T-helper 1 cell (primary cell): ENCODE measurements at places on chromosomes 2 and 18.

DNA sequence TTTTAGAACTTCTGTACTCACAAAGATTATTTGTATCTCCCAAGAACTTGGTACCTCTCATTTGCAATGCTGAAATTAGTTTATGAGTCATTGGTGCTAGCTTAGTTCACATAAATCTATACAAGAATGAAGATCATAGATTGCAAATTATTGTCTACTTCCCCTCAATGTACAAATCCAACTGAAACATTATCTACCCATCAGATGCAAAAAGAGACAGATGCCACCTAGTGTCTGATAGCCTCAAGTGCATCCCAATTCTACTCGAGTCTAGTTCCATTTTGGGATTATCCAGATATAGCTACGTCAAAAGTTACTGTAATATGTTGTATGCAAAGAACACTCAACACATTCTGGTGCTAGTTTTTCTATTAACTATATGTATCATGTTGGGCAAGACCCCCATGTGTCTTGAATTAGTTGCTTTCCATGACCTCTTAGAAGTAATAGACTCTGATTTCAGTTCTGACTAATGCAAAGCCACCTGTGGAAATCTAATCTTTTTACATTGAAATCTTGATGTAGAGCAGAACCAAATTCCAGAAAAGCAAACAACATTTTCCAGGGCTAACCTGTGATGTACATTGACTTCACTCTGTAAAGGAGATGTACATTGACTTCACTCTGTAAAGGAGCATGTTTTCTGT lies 210.0 kb downstream of the RBM43 start:
- peak; percentile 3 for DNase-seq

- no peak for DNase-seq
These were observed 47.6 kb upstream of the FAM124B start for GRCh38 chr2:224449212-224450147.

DNA sequence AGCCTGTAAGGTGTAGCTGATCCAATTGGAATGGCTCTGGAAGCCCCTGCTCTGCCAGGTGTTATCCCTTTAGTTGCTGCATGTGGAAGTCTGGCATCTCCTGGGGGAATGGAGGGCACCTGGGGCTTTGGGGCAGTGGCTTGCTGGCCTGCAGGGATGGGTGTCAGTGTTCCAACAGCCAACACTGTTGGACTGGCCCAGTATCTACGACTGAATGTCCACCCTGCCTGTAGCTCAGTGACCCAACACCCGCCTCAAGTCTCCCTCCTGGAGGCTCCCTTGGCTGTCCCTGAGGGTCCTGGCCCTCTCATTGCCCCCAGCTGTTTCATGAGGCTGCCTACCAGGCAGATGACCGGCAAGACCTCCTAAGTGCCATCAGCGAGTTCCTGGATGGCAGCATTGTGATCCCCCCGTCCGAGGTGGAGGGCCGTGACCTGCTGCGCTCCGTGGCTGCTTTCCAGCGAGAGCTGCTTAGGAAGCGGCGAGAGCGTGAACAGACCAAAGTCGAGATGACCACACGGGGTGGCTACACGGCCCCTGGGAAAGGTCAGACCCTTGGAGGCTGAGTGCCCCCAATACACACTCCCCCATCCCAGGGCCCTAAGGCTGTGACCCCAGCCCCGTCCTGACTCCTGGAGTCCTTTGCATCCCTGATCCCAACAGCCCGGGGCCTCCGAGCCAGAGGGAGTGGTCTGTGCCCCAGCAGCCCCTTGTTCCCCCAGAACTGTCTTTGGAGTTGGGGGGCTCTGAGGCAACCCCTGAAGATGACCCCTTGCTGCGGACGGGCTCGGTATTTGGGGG lies 7.7 kb downstream of the SLC4A3 start:
- no peak for DNase-seq

DNA sequence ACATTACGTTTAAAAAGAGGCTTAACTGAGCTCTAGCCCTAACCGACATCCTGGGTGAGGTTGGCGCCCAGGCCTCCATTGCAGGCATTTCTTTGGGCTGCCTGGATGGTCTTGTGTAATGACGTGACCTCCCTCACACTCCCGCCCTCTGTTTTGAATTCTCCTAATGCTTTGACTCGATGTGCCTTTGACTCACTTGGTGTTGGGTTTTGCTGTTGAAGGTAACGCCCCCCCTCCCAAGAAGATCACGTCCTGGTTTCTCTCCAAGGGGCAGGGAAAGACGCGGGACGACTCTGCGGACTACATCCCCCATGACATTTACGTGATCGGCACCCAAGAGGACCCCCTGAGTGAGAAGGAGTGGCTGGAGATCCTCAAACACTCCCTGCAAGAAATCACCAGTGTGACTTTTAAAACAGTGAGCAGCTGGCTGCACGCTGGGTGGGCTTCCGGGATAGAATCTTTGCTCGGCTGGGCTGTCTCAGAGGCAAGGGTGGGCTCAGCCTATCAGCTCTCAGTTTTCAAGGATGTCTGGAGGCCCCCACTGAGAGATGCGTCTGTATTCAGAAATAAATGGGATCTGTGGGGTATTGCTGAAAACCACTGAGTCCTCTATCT lies 87.9 kb upstream of the ATG16L1 start:
- DNase-seq, result no peak

- DNase-seq, result no peak
These were observed 111.1 kb downstream of the CYP26B1 start for GRCh38 chr2:72036595-72036994.

DNA sequence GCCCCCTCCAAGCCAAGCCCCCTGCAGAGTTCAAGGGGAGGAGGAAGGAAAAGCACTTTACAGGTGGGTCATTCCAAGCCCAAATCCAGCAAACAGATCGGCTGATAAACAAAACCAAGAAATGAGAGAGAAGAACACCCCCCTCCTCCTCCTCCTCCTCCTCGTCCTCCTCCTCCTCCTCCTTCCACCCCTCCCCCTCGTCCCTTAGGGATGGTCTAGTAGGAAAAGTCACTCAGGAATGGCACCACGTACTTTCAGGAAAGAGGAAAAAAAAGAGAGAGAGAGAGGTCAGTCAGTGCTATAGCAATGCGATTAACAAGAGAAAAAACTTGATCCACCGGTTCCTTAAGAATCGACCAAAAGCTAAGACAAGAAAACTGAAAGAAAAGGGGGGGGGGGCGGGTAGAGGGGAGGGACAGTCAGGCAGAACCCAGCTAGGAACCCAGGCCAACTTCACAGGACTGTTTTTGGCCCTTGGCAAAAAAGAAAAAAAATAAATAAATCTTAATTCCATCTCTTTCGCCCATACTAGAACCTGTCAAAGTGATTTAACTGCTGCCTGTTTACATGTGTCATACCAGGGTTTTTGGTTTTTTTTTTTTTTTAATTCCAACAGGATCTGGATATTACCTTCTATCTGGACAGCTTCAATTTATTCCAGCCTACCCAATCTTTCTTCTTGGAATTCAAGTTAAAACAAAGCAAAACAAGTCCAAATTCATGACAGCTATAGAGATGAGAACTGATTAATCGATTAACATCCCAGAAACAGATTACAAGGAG lies 906 bp downstream of the IKZF2 start:
- DNase-seq, result no peak

DNA sequence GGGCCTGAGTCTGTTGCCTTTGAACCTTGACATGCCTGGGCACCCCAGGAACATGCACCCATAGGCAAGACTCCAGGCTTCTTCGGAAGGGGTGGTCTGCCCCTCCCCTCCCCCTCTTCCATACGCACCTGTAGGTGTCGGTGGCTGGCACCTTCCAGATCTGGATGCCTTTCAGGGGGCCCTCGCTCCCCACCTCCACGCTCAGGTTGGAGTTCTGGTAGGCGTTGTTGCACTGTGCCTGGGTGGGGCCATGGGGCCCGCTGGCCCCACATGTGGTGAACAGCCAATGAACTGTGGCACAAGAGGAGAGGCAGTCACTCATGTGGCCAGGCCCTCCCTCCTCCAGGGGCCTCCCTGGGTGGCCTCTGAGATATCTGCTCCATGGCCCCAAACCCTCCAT lies 135.8 kb downstream of the CLIP4 start:
- DNase-seq, result no peak

DNA sequence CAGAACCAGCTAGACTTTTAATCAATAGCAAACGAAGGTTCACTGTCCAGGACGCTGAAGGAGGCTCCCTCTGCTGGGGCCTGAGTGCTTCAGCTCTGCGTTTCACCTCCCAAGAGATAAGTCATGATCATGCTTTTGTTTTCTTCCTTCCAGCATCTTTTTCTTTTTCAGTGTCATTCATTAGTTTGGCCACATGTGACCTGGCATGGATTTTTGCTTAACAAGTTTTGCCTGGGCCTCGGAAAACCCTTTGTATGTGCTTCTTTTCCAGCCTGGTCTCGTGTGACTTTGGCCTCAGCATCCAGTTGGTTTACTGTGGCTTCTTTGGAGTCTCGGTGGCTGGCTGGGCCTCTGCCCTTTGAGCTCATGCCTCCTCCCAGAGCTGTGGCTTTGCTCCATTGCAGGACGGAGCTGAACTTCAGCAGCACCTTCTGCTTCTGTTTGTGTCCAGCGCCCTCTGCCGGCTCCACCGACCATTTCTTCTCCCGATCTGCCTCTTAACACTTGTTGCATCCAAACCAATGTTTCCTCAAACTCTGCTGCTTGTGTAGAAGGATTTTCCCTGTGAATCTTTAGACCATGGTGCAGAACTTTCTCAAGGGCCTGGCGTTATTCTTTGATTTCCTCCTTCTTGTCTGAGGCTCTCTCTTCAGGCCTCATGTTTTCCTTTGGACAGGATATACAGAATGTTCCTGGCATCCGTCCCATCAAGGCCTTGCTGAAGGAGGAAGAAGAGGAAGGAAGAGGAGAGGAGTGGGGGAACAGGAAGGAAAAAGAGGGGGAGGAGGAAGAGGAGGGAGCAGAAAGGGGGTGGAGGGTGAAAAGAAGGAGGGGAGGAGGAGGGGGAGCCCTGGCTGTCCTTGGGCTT lies 23.6 kb upstream of the HES6 start:
- peak; percentile 64 for DNase-seq

DNA sequence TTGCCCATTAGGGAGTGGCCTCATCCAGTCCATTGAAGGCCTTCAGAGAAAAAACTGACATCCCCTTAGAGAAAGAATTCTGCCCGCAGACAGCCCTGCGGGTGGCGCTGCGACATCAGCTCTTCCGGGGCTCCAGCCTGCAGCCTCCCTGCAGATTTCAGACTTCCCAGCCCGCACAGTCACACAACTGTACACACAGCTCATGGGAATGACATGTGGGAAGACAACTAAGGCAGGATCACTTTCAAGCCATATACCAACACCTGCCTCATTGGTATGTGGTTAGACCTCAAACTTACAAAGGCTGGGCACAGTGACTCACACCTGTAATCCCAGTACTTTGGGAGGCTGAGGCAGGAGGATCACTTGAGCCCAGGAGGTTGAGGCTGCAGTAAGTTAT lies 24.8 kb upstream of the TUBB6 start:
- no peak for DNase-seq

GRCh38 chr2:239399921-239400595 lies 762 bp downstream of the HDAC4 start:
- no peak for DNase-seq

DNA sequence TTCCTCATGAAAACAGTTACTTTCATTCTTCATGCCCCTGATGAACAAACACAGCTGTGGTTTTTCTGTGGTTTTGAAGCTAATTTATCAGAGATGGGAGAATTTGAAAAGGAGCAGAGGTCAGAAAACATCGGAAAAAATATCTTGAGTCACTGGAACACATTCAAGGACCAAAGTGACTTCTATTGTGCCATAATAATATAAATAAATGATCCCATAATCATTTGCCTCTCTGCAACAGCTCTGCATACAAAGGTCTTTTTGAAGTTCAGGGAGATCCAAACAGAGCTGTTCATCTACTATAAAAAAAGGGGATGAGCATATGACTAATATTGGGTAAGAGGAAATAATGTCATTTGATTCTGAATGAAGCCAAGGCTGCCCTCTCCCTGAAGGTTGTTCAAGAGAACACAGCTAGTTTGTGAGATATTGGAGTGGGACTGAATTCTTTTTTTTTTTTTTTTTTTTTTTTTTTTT lies 201.3 kb upstream of the GALNT5 start:
- DNase-seq, result no peak
